Stimulated activated CD4-positive, alpha-beta T cell treated with anti-CD3 and anti-CD28 coated beads, TNF-alpha, amount 100 ng/mL, for 24 hours (primary cell): ENCODE measurements at places on chromosomes 2 and 18.

DNA sequence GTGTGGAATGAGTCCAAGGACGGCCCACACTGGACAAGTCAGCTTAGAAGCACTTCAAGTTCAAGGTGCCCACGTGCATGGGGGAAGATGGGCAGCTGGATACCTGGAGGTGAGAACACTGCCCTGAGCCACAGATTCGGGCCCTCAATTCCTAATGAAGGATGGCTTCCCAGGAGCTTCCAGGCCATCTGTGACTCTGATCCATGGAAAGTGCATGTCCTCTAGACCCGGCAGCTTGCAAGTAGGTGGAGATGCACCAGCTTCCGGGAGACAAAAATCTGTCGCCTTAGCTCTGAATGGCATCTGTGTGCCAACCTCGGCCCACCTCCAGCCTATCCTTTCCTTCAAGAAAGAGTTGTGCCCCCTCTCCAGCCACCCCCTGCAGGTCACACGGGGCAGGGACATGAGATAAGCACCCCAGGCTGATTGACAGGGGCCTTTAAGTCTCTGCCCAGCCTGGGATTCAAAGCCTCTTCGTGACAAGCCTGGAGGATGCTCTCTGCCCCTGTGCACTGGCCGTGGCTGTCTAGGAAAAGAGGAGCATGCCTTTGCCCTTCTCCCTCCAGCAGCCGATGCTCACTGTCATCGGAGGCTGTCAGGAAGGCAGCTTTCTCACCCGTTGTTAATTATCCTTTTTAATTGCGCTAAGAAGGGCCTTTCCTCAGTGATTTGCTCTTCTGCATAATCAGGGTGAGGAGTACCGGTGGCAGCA lies 65.5 kb downstream of the BIN1 start:
- DNase-seq: no peak

- no peak for DNase-seq
Observed at GRCh38 chr2:201580486-201580885, 62.8 kb downstream of the TMEM237 start.

DNA sequence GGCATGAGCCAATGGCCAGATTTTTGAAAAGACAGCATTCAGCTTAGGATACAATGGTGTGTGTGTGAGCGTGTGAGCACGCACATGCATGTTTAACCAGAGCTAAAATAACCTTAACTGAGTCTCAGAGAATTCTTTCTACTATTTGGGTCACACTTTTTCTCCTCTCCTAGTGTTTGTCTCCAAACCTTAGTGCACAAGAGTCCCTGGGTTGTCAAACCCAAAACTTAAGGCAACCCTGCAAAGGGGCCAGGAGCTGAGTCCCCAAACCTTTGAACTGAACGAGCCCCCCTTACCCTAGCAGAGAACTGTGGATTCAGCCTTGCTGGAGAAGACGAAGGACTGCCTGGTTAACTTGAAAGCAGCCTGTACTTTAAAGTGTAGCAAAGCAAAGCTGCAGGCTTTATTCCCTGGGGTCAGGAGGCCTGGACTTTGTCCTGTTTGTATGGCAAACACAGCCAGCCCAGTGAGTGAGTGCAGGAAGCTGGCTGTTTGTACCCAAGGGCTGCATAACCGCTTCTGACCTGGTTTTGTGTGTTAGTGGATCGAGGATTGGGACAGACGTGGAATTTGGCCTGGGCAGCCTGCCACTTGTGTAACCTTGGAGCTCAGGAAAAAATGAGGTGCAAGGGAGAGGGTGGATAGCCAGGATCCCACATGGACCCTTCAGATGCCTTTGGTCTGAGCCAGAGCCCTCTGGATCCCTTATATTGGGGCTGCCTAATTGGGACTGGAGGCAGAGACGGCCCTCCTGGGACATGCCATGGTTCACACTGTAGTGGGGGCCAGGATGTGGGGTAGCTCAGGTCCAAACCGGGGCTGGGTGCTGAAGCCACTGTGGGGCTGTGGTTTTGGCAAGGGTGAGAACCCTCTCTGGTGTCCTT lies 6.4 kb upstream of the PSMD1 start:
- no peak for DNase-seq

DNA sequence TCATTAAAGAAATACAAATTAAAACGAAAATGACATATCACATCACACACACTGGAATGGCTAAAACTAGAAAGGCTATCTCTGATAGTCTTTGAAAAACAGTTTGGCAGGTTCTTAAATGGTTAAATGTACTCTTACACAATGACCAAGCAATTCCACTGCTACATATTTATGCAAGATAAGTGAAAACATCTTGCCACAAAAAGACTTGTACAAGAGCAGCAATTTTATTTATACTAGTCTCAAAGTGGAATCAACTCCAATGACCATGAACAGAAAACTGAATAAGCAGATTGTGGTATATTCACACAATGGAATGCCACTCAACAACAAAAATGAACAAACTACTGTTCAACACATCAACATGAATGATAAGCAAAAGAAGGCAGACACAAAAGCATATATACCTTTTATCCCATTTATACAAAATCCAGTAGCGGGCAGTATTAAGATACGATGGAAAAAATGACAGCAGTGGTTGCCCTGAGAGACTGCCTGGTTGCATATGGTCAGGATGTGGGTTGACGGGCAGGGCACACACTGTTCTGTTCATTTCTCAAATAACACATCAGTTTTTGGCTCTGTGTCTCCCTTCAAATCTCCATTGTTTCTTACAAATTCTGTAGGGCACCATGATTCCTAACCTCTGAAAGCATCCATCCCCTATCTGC lies 25.4 kb downstream of the SP100 start:
- DNase-seq: no peak

GRCh38 chr18:77397056-77397455 lies 147.4 kb downstream of the GALR1 start:
- no peak for DNase-seq

GRCh38 chr2:176851200-176851888 lies 361.2 kb upstream of the HNRNPA3 start:
- no peak for DNase-seq

GRCh38 chr2:170369228-170369627 lies 191.3 kb downstream of the MYO3B start:
- no peak for DNase-seq

- no peak for DNase-seq
Observed at GRCh38 chr2:191636235-191636543, 41.7 kb upstream of the NABP1 start.

DNA sequence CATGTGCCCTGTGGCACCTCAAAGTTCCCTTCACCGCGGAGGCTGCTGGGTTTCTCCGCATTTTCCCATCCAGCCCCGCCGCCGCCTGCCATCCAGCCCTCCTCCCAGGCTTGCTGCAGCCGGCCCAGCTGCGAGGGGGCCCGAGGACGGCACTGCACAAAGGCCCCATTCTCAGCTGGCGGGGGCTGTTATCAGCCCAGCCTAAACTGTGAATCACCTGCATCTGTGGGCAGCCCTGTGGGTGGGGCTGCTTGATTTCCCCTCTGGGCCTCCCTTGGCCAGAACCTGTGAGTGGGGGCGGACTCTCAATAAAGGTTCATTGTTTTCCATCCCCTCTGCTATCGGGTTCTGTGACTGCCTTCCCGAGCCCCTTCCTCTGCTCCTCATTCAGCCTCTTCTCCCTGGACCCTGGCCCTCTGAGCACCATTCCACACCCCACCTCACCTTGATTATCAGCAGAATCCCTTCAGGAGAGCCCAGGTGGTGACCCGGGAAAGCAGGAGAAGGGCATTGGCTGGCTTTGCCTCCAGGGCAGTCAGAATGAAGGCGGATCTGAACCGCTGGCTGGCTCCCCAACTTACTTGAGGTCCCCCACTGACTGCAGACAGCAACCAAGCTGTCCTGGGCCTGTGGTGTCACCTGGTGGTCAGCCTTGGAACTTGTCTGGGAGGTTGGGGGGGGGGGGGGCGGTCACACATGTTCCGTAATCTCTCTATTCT lies 204.5 kb downstream of the ZFP36L2 start:
- no peak for DNase-seq

DNA sequence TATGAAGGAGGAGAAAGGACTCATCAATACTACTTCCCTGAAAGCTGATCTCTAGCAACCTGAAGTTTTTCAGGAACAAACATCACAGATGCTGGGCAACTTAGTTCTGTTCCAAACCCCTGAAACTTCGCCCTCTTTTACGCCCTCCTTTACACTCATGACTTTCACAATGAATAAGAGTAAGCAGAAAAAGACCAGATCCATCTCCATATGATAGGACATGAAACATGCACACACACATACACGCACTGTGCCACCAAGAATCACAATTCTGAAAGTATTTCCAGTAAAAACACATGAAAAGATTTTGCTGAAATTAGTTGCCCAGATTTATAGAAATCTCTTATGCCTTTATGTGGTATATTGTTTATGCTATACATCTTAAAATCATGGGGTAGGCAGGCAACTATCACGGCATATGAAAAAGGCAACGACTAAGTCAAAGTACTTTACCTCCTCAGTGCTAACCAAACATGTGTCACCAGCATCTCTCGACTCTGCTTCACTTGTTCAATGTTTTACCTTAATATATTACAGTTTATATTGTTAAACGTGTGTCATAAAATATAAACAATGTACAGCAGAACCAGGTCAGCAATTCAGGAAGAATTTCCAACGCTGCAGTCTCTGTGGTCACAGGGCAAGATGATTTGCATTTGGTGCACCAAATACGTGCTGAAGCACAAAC lies 47.8 kb downstream of the NHEJ1 start:
- DNase-seq: no peak
